ENCODE measurements at places on chromosomes 2 and 18. TPM values are rescaled to one million over a fixed set of nuclear protein-coding genes. Genes with fewer than 3 reads are reported as not detected.

GRCh38 chr2:238399094-238399493 is 27.6 kb upstream of the ASB1 start:
- DNase-seq = no peak
- H3K27ac ChIP-seq = no peak overlapping the region
- H3K4me3 ChIP-seq = no peak overlapping the region
- H3K36me3 ChIP-seq = no peaks in the 10 kb centered on the region
- no peaks in the 10 kb centered on the region for H3K4me1 ChIP-seq

DNA sequence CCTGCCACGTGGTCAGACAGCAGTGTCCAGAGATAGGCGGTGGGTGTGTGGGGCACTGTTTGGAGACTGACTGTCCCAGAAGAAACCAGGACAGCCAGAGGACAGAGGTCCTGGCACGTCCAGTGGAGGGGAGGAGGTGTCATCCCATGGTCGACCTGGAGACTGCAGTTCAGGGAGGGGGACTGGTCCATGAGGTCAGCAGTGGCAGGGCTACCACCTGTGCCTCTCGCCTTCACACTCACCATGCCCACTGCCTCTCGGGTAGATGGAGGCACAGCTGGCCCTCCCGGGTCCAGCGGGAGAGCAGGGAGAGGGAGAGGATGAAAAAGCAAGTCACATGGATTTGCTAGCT is 53.9 kb downstream of the INHBB start:
- no peak overlapping the region for H3K4me3 ChIP-seq
- no peaks in the 10 kb centered on the region for H3K36me3 ChIP-seq
- no peak overlapping the region for H3K27ac ChIP-seq
- DNase-seq = no peak
- H3K27me3 ChIP-seq = no peaks in the 10 kb centered on the region

GRCh38 chr2:113255140-113256070 is 23.3 kb downstream of the PAX8 start:
- H3K4me3 ChIP-seq = no peak overlapping the region
- H3K36me3 ChIP-seq = no peaks in the 10 kb centered on the region
- H3K27me3 ChIP-seq = peaks cover 2% of the 10 kb centered on the region
- peaks cover 36% of the 10 kb centered on the region for H3K4me1 ChIP-seq
- DNase-seq = no peak
- H3K27ac ChIP-seq = no peak overlapping the region

GRCh38 chr2:11831415-11831814 is 85.0 kb downstream of the LPIN1 start:
- H3K27ac ChIP-seq = no peak overlapping the region
- DNase-seq = no peak
- peaks cover 42% of the 10 kb centered on the region for H3K4me1 ChIP-seq
- H3K36me3 ChIP-seq = peaks cover 27% of the 10 kb centered on the region

- H3K4me1 ChIP-seq = no peaks in the 10 kb centered on the region
- no peak overlapping the region for H3K27ac ChIP-seq
These were observed 522.8 kb upstream of the RAB6C start for GRCh38 chr2:129456691-129457090.

DNA sequence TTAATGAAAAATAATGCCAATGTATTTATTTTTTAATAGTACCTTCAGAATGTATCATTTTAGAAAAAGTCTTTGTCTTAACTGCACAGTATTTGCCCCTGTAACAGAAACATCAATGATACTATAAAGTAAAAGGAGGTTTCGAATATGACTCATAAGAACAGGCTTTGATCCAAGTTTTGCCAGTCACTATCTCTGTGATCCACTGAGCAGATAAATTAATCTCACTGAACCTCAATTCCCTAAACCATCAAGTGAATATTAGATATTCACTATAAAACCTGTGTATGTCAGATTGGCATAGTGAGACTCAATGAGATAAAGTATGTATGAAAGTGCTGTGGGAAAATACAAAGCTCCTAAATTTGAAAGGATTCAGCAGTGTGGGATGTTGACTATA is 292.1 kb downstream of the EXOC6B start:
- no peaks in the 10 kb centered on the region for H3K27me3 ChIP-seq
- no peaks in the 10 kb centered on the region for H3K36me3 ChIP-seq
- H3K4me3 ChIP-seq = no peak overlapping the region
- DNase-seq = no peak

GRCh38 chr18:58051765-58052460 is 7.9 kb downstream of the NEDD4L start:
- peaks cover 6% of the 10 kb centered on the region for H3K4me1 ChIP-seq
- no peaks in the 10 kb centered on the region for H3K36me3 ChIP-seq
- DNase-seq = no peak
- no peak overlapping the region for H3K4me3 ChIP-seq
- no peak overlapping the region for H3K27ac ChIP-seq

DNA sequence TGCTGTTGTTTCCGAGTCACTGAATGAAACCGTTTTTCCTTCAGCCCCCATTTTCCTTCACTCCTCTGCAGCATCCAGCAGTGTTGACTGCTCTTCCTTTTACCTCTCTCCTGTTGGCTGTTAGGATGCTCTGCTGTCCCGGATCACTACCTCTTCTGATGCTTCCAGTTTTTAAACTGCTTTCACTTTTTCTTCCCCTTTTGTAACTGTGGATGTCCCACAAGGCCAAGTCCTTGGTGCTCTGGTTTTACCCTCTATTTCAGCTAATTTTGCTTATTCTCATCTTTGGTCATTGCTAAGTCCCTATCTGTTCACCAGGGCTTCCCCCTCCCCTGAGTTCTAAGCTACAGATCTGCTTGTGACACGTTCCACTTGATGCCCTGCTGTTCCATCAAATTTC is 39.4 kb upstream of the MAP4K3 start:
- H3K4me1 ChIP-seq = peaks cover 5% of the 10 kb centered on the region
- no peak overlapping the region for H3K27ac ChIP-seq
- no peak overlapping the region for H3K4me3 ChIP-seq

DNA sequence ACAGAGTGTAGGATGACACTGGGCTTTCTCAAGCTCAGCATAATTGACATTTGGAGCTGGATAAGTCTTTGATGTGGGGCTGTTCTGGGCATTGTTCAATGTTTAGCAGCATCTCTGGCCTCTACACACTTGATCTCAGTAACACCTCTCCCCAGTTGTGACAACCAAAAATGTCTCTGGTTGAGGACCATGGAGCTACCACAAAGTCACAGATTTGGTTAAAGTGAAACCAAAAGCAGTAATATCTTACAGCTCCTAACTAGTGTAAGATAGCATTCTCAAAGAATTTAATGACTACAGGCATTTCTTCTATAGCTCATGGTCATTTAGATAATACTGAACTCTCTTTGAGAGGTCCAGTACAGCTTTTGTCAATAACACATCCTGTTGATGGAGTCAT is 23.4 kb upstream of the PAX3 start:
- no peaks in the 10 kb centered on the region for H3K4me1 ChIP-seq
- no peak overlapping the region for H3K27ac ChIP-seq
- no peak overlapping the region for H3K4me3 ChIP-seq
- peaks cover 41% of the 10 kb centered on the region for H3K27me3 ChIP-seq
- no peaks in the 10 kb centered on the region for H3K36me3 ChIP-seq
- DNase-seq = no peak

- H3K36me3 ChIP-seq = no peaks in the 10 kb centered on the region
- no peaks in the 10 kb centered on the region for H3K4me1 ChIP-seq
- DNase-seq = peak; percentile 28
- no peak overlapping the region for H3K4me3 ChIP-seq
These were observed 462 bp upstream of the CIDEA start for GRCh38 chr18:12253663-12254135.

The C2orf80 gene
- not detected for total RNA-seq

The GALNT5 gene
- 0.10 TPM for total RNA-seq

Data from natural killer cell treated with Interleukin-12 subunit alpha and Interleukin-12 subunit beta and Interleukin-15 and Interleukin-18, amount 100 ng/mL, for 72 hours (primary cell).